ENCODE measurements at places on chromosomes 5 and 9.
A peak's percentile ranks its signal among the peaks of the same experiment; 100 is the strongest.

GRCh38 chr5:179143446-179143845, 83.3 kb downstream of the ZNF354C start:
- DNase-seq = no peak

DNA sequence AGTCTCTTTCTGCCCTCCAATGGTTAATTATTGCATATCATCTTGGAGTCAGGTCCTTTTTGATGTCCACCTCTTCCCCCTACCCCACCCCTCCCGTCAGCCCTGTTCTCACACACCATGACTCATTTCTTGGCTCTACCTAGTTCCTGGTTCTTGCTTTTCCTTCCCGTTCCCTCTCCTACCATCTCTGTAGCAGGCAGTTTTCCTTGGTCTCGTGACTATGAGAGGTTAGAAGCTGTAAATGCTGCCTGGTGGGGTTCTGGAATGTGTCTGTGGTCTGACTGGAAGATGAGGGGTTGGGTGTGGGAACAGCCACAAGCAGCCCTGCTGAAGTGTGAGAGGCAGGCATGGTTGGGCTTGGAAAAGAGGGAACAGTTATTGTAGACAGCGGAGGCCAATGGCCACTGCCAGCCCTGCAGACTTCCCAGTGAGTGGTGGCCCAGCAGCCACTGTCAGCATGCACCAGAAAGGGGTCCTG, 18.2 kb downstream of the SLC22A5 start:
- DNase-seq = no peak

DNA sequence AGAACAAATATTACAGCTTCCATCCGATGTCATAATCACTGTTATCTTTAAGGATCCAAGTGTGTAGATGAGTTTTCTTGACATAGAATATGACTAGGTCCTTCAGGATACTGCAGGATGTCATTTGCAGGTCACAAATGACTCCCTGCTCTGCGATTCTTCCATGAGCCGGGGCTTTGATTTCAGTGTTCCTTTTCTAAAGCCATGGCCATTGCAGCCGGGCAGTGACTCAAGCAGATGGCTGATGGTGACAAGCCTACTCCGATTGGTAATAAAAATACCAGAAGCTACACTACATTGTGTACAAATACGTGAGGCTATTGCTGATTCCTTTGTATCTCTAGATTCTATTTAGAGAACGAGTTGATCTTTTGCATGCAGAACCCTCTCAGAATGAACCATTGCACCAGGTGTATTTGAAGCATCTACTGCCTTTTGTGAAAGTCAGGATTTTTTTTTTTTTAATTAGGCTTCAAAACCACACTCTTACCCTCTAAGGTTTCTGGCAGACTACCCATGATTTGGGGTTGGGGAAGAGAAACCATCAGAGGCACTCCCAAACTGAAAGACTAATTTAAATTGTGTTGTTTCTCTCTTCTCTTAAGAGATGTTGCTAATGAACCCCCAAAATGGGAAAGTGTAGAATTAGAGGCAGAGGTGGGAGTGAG, 271.0 kb upstream of the ADRA1B start:
- no peak for DNase-seq

DNA sequence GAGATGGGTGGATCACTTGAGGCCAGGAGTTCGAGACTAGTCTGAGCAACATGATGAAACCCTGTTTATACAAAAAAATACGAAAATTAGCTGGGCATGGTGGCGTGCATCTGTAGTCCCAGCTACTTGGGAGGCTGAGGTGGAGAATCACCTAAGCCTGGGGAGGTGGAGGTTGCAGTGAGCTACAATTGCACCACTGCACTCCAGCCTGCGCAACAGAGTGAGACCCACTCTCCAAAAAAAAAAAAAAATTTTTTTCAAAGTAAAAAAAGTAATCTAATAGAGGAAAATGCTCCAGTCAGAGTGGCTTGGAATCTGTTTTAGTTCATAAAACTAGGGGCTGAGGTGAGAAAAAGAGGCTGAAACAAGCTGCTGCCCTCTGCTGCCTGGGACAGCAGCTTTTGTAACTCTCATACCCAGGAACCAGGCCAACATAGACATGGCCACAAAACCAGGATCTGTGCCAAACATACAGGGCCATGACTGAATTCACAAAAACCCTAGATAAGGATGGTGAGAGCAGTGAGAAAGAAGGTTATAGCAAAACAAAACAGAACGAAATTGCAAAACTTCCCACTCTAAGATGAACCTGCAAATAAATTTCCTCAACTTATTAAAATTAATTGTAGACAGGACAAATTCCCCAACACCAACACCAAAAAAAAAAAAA, 13.1 kb upstream of the DCAF12 start:
- no peak for DNase-seq

- DNase-seq = no peak
Observed at GRCh38 chr9:121271368-121272341, 3.7 kb downstream of the GSN start.

- DNase-seq = no peak
Observed at GRCh38 chr9:75483636-75484035, 395.3 kb downstream of the OSTF1 start.

- DNase-seq = no peak
Observed at GRCh38 chr5:7405277-7405676, 9.3 kb downstream of the ADCY2 start.

- DNase-seq = no peak
Observed at GRCh38 chr5:119316906-119317305, 38.9 kb upstream of the TNFAIP8 start.

GRCh38 chr5:17978954-17979353, 344.7 kb downstream of the TAF11L14 start:
- DNase-seq = no peak

GRCh38 chr5:11905206-11905605, 960 bp upstream of the CTNND2 start:
- no peak for DNase-seq

- DNase-seq = no peak
Observed at GRCh38 chr9:2321523-2322148, 300.0 kb upstream of the VLDLR start.

GRCh38 chr9:16191191-16191590, 638.3 kb downstream of the CCDC171 start:
- no peak for DNase-seq

GRCh38 chr5:34409373-34409772, 246.8 kb upstream of the RAI14 start:
- no peak for DNase-seq

- no peak for DNase-seq
Observed at GRCh38 chr5:122412966-122413365, 100.9 kb downstream of the SNCAIP start.

DNA sequence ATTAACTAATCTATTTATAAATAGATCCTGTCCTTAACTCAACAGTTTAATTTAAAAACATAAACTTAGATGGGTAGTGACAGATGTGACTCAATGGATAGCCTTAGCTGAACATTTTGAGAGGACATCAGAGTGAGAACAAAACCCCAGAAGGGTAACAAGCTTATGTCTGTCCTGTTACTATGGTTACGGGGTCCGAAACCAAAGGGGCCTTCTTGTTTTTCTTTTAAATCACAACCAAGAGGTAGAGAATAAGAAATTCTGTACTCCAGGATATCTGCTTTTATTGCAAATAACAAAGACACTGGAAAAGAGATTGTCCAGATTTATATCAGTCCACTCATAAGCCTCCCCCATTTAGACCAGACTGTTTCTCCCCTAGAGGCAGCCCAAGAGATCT, 612.1 kb downstream of the MTRR start:
- no peak for DNase-seq

- no peak for DNase-seq
Observed at GRCh38 chr9:31574006-31574765, 810.3 kb upstream of the ACO1 start.

DNA sequence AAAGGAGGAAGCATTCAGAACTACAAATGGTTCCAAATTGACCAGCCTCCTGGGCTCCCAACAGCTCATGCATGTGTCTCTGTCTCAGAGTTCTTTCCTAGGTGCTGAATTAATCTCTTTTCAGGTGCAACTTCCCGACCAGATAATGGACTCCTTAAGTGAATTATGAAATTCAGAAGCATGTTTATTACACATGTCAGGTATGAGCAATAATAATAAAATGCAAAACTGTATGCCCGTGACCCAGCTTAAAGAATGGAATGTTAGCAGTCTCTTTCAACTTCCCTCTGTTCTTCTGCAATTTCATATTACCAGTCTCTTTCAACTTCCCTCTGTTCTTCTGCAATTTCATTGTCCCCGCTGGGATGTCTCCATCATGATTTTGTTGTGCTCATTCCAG, 60.4 kb downstream of the FBXL7 start:
- no peak for DNase-seq

- no peak for DNase-seq
Observed at GRCh38 chr5:116885825-116886224, 311.2 kb upstream of the SEMA6A start.

- DNase-seq = no peak
Observed at GRCh38 chr5:56227691-56228090, 5.4 kb downstream of the ANKRD55 start.

- no peak for DNase-seq
Observed at GRCh38 chr5:10699987-10700386, 61.0 kb downstream of the DAP start.

- DNase-seq = peak; percentile 27
Observed at GRCh38 chr9:35945341-35946018, 12.5 kb downstream of the OR2S2 start.

GRCh38 chr9:134652291-134653225, 11.0 kb downstream of the COL5A1 start:
- DNase-seq = no peak

DNA sequence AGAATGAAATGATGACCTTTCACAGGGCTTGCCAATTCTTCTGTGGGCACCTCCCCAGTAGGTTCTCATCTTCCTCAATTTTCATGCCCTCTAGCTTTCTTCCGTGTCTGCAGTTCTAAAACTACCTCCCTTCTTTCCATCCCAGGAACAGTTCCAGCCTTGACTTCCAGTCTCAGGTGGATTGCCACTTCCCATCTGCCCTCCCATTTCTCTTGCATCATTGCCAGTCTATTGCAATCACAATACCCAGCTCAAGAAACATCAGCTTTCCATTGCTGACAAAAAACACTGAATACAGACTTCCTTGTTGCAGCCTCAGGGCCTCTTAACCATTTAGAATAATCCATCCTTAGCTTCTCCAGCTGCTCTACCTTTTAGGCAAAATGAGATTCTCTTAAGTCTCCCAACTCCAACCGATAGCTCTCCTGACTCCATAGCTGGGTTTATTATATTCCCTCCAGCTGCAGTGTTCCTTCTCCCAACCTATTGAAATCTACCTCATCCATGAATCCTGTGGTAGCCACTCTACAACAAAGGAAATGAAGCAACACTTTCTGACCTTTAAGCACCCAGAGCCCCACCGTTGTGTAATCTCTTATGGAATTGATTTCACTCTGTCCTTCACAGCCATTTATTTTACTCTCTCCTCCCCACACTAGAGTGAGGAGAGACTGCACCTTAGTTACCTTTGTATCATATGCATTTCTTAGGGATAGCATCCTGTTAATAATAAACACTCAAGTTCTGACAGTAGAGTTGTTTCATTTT, 75.6 kb upstream of the PCA3 start:
- no peak for DNase-seq

DNA sequence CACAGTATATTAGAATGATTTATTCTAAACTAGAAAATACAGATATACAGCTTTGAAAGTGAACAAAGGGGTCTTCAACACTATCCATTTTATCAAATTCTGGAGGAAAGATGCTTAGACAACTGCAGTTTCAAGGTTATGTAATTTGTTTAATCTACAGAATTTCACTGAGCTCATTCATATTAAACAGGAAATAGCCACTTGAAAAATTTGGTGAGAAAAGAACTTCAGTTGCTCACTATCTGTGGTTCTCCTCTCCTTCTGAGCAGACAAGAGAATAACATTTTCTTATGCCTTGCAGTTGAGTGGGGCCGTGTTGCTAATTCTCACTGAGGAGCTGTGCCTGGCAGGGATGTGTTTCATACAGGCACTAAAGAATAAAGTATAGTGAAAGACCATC, 1428.2 kb downstream of the CDH12 start:
- no peak for DNase-seq

DNA sequence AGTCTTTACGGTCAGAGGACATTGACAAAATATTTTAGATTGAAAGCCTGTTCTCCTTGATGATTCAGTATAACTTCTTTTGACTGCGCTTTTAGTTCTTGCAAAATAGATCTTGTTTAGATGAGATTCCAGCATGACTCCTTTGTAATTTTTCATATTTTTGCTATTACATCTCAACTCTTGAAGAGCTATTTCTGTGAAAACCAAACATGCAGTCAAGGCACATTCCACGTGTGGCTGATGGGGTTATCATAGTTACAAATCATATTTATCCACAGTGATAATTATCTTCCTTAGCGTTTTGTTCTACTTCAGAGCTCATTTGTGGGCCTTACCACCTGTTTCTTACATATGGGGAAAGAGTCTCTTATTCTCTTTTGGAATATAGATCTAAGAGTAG, 238.8 kb upstream of the DMRT1 start:
- no peak for DNase-seq

- no peak for DNase-seq
Observed at GRCh38 chr5:59757442-59757841, 136.1 kb downstream of the PDE4D start.

DNA sequence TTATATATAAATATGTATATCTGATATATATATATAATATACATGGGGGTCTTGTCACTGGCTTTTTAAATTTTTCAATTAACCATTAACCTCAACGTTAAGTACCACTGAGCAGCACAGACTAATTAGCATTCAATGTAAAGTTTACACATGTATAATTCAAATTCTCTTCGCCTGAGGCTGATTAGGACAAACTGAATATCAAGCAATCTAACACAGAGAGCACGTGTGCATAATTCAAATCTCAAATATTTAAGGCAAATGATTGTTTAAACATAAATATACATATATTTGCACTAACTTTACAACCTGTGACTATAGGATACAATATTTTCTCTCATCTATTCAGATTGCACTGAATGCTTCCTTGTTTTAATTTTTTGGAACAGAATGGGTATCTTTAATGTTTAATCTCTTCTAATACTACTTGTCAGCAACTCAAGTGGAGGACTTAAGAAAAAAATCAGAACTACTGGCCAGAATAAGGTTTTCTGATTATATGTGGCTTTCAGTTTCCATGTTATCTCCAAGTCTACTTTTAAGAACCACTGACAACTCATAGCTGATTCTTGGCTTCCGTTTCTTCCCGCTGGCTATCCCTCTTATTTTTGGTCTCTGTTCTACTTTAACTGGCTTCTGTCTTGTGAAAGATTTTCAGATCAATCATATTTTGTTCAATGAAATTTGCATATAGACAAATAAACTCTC, 204.8 kb downstream of the MLLT3 start:
- no peak for DNase-seq

- DNase-seq = no peak
Observed at GRCh38 chr5:177347699-177348098, 3.8 kb downstream of the LMAN2 start.

DNA sequence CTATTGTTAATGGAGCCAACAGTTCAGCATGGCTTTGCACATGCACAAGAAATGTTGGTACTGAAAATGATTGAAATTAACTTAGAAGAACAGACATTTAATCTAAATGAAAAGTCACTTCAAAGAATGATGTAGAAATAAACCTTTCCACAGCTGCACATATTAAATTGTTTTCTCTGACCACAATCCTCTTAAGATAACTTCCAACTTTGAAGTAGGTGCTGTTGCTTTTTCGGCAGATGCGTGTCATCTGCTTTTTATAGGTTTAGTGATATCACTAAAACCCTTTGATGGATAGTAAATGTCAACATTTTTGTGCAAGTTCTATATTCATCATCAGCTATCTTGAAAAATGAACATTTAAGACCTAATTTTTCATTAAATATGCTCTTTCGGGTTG, 25.3 kb upstream of the SLC1A3 start:
- DNase-seq = no peak

Data from stimulated activated CD8-positive, alpha-beta memory T cell treated with anti-CD3 and anti-CD28 coated beads, Interleukin-2, amount 100 ng/mL, for 1 hour (primary cell).